ENCODE measurements at places on chromosomes 12 and 14. TPM values are rescaled to one million over a fixed set of nuclear protein-coding genes. Genes with fewer than 3 reads are reported as not detected.

Gene CMTM5
- 2.0 TPM for total RNA-seq

Gene BTG1
- 128 TPM for total RNA-seq

Gene MUCL1
- total RNA-seq: not detected

- no peak for DNase-seq
These were observed 65.9 kb downstream of the PHLDA1 start for GRCh38 chr12:75965661-75966060.

DNA sequence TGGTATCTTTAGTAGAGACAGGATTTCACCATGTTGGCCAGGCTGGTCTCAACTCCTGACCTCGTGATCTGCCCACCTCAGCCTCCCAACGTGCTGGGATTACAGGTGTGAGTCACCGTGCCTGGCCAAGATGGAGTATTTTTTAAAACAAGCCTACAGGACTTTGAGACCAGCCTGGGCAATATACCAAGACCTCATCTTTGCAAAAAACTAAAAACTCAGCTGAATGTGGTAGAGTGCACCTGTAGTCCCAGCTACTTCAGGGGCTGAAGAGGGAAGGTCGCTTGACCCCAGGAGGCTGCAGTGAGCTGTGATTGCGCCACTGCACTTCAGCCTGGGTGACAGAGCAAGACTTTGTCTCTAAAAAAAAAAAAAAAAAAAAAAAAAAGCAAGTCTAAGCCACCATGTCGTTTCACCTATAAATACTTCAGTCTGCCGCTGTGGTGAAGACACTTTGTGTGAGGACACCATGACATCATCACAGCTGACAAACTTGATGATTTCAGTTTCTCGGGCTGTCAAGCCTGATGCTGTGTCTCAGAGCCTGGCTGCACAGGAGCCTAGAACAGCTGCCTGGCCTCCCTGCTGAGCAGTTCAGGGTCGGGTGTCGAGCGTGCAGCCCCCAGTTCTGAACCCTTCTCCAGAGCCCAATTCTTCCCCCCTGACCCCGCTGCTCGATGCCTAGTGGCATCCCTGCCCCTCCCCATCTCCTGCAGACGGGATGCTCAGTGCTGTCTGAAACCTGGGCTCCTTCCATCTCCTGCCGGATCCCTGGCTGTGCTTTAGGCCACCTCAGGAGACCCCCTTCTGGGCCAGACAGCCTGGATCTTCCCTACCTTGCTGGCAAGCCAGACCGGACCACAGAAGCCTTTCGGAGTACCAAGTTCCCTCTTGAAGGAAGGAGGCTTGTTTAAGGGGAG lies 119.2 kb upstream of the EVL start:
- no peak for DNase-seq

All from lung (tissue), 17 donors.